GM10248 (cell line): ENCODE measurements at places on chromosomes 4 and X.

GRCh38 chr4:145861336-145862318, 77.0 kb downstream of the ZNF827 start:
- no peak for DNase-seq

DNA sequence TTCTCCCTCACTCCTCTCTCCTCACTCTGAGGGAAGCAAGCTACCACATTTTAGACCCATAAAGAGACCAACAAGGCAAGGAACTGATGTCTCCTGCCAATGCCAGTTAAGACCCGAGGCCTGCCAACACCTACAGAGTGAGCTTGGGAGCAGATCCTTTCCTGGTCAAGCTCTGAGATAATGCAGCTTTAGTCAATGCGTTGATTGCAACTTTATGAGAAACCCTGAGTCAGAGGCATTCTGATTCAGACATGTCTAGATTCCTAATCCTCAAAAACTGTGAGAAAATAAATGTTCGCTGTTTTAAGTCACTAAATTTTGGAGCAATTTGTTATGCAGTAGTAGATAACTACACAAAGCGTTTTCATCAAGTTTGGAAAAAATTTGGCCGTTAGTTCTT, 115.5 kb downstream of the JADE1 start:
- DNase-seq = no peak

- DNase-seq = no peak
Observed at GRCh38 chrX:8048466-8048865, 121.3 kb upstream of the PNPLA4 start.

GRCh38 chrX:114952696-114953095, 64.7 kb downstream of the IL13RA2 start:
- DNase-seq = no peak

- no peak for DNase-seq
Observed at GRCh38 chr4:162707962-162708361, 458.7 kb downstream of the NAF1 start.

GRCh38 chr4:153433754-153434105, 32.4 kb upstream of the TMEM131L start:
- no peak for DNase-seq

- no peak for DNase-seq
Observed at GRCh38 chr4:47784222-47784621, 53.6 kb downstream of the CORIN start.

DNA sequence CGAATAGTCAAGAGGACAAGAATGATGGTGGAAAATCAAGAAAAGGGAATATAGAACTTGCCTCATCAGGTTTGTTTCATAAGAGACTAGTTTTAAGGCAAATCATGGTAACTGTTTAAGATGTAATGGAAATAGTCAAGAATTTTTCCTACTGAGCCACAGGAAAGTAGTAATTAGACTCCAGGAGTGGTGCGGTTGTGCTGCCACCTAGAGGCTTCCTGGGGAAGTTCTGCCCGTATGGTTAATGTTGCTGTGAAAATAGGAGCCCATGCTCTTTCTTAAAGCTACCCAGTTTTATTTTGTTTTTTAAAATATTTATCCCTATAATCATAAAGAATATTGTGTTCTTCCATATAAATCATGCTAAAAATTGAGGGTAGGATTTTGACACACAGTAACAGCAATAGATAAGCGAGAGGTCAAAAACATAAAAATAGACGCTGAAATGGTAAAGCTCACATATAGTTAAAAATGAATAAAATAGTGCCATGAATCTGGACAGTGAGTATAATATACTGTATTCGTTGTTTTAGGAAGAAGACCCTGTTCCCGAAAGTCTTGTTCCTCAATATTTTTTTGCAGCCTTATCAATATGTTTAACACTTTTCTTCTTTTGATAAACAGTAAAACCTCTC, 87.0 kb downstream of the PHOX2B start:
- DNase-seq = peak; percentile 39

- no peak for DNase-seq
Observed at GRCh38 chr4:156915221-156915620, 56.4 kb downstream of the PDGFC start.

DNA sequence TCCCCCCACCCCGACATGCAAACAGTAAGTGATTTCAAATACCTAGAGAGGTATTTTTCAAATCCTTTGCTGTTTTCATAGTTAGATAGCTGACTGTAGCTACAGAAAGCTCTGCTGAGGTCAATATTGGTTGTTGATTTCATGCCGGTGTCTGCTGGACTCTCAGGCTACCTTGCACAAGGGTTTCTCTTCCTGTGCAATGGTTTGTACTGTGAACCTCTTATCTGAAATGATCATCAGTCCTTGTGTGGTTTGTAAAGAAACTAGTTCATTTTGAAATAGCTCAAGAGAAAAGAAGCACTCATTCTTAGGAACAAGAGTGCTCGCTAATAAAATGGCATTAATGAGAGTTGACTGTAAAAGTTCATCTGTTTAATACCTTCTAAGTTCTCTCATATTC, 2.1 kb downstream of the MTM1 start:
- DNase-seq = no peak

- DNase-seq = no peak
Observed at GRCh38 chr4:159562366-159562765, 459.5 kb downstream of the RAPGEF2 start.

- DNase-seq = peak; percentile 24
Observed at GRCh38 chr4:37138019-37138653, 106.4 kb upstream of the NWD2 start.

DNA sequence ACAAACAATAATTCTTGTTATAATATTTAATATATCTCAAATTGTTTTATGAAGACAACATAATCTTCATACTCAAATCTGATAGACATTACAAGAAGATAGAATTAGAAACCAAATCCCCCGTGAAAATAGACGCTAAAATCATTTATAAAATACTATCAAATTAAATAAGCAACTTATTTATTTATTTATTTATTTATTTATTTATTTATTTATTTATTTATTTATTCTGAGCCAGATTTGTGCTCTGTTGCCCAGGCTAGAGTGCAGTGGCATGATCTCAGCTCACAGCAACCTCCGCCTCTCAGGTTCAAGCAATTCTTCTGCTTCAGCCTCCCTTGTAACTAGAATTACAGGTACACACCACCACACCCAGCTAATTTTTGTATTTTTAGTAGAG, 294.9 kb upstream of the MAGEC2 start:
- DNase-seq = no peak

DNA sequence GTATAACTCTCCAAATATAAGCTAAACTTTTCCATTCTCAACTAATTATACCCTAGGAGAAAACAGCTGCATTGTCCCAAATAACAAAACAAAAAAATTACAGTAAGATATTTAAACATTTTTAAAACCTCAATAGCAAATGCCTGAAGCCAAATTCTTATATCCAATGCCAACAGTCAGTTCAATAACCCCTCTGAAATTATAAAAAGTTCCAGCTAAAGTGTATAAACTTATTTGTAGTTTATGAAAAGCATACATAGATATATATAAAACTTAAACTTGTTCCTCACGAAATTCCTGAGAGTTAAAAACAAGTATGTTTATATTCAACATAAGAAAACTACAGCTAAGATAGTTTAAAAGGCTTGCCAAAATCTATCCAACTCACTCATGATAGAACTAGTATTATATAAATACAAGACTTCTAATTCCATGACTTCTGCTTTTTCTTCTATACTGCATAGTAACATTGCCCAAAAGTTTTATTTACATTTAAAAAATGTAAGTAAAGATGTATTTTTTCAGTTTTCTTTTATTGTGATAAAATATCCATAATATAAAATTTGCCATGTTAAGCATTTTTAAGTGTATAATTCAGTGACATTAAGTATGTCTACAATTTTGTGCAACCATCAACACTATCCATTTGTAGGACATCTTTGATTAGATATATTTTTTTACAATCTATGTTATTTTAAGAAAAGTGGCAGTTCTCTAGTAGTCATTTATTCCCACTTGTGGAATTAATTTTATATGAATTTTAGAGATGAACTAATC, 72.8 kb downstream of the PPA2 start:
- DNase-seq = no peak

- DNase-seq = no peak
Observed at GRCh38 chr4:151485541-151486131, 76.7 kb downstream of the FHIP1A start.

GRCh38 chr4:168880811-168881595, 129.1 kb downstream of the CBR4 start:
- DNase-seq = peak; percentile 18

DNA sequence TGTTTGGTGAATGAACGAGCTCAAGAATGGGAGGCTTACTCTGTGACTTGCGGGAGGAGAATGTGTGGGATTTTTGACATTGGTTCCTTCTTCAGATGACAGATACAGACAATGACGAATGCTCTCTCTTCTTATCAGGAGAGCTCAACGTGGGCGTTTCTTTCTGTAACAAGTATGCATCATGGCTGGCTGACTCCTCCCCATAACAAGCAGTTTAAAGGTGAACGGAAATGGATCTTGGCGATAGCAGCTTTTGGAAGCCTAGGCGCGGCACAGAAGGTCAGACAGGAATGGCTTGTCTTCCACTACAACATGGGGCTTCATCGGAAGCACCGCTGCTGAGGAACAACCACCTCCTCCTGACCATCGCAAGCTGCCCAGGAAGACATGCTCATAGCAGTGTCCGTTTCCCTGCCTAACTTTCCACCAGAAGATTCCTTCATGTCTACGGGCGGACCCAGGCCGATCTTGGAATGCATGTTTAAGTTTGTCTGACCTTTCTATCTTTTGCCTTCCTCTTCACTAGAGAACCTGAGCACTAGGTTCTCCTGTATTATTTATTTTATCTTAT, 18.3 kb upstream of the ACSL1 start:
- no peak for DNase-seq

DNA sequence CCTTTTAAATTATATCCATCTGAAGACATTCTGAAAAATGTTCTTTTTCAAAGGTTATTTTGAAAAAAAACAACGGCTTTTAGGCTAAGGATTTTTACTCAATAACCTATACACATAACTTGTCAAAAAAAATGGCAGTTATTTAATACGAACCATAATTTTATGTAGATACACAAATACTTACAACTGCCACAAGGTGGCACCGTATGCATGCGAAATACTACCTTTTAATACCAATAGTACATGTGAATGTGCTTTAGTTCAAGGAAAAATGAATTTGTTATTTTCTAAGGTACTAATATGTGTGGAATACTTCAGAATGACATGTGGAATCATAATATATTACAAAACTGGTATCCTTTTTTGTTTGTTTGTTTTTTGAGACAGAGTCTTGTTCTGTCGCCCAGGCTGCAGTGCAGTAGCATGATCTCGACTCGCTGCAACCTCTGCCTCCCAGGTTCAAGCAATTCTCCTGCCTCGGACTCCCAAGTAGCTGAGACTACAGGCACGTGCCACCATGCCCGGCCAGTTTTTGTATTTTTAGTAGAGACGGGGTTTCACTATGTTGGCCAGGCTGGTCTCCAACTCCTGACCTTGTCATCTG, 4.6 kb upstream of the MAD2L1 start:
- peak; percentile 36 for DNase-seq

DNA sequence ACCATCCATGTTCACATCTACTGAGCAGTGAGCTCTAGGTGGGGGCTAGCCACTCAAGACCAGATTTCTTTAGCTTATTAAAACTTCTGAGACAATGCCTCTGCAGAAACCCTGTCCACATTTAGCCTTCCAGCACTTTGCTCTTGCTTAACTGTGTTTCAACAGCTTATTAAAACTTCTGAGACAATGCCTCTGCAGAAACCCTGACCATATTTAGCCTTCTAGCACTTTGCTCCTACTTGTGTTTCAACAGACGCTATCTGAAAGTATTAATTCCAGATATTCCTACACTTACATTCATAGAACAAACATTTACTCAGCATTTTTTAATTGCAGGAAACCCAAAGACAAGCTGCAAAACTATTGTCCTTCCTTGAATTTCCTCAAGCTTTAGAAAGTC, 91.9 kb downstream of the SEL1L3 start:
- no peak for DNase-seq

DNA sequence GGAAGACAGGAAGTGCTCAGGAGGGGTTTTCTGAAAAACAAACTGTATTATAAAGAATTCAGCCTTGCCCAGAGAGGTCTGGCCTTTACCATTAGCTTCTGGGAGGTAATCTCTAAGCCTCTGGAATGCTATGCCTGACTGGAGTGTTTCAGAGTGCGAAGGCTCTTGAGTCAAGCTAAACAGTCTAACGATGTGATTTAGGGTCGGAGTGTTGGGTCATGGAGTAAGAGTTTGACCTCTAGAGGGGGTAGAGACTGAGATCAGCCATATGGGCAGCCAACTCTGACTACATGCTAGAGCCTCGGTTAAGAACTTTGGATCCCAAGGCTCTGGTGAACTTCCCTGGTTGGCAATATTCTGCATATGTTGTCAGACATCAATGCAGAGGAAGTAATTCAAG, 15.0 kb downstream of the BOD1L1 start:
- DNase-seq = no peak

DNA sequence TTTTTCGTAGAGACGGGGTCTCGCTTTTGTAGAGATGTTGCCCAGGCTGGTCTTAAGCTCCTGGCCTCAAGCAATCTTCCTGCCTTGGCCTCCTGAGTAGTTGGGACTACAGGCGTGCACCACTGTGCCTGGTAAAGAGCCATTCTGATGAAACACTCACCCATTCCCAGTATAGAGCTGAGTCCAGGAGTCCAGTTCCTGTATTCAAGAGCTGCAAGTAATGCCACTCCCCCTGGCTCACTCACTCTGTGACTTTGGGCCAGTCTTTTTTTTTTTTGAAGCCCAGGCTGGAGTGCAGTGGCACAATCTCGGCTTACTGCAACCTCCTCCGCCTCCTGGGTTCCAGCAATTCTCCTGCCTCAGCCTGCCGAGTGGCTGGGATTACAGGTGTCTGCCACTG, 3.5 kb downstream of the CCDC22 start:
- no peak for DNase-seq

GRCh38 chrX:8390771-8391170, 73.9 kb upstream of the VCX3B start:
- DNase-seq = no peak

DNA sequence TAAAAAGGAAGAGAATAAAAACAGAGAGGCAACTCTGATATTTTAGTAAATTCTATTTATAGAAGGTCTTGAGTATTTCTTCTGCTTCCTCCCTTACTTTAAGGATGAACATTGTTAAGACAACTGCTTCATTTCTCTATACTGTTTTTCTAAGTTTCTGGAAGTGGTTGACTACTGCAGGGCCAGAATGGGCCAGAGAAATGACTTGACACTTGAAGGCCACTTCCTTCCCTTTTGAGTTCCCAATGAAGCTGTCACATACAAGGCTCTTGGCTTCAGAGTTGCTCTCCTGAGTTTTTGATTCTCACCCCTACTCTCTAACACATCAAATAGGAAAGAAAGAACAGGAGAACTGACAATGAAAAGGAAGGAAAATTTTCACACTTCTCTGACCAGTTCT, 37.6 kb downstream of the PKD2 start:
- DNase-seq = no peak

- DNase-seq = no peak
Observed at GRCh38 chrX:44914532-44915198, 41.7 kb downstream of the KDM6A start.

- DNase-seq = no peak
Observed at GRCh38 chr4:138251938-138252337, 9.8 kb upstream of the SLC7A11 start.

DNA sequence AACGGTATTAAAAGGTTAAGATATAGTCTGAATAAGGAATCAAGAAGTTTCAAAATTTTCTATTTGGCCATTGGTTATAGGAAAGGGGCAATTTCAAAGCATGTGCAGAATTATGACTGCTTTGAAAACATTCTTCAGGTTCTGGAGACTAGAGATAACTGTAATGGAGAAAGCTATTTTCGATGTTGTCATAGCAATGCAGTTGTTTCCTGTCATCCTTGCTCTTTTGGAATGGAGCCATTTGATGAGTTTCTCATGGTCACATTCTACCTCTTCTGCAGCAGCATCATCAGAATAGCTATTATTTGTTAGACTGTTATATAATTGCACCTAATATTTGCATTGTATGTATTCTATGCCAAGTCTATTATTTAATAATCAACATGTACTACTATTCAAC, 368.2 kb upstream of the NR3C2 start:
- no peak for DNase-seq
